ENCODE measurements at places on chromosomes 11 and 22.

GRCh38 chr22:50399751-50400331, 56.7 kb downstream of the PPP6R2 start:
- peak; percentile 21 for DNase-seq

DNA sequence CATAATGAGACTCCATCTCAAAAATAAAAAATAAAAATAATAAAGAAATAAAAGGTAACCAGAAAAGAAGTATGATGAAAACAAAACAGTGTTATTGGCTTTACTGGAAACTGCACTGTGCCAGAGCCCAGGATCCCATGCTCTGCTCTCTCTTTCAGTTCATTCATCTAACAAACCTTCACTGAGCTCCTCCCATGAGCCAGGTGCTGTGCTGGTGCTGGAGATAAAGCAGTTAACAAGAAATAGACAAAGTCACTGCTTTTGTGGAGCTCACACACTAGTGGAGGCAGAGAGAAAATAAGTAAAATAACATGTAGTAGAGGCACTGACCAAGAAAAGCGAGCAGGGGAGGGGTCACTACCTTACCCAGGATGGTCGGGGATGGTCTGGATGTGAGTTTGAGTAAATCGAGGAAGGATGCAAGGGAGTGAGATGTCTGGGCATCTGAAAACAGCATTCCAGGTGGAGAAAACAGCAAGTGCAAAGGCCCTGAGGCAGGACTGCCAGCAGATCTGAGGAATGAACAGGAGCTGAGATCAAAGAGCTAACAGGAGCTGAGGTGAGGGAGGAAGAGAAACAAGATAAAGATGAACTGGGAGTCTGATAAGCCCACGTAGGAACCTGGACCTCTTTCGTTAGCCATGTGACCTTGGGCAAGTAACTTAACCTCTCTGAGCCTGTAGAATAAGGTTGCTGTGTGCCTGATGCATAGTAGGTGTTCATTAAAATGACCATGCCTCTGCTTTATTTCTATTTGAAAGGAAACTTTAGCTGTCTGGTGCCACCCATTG, 31.3 kb upstream of the CD82 start:
- DNase-seq: no peak

GRCh38 chr22:17164392-17165024, 5.4 kb upstream of the HDHD5 start:
- DNase-seq: no peak

- DNase-seq: no peak
Observed at GRCh38 chr11:83609191-83609590, 323.0 kb upstream of the CCDC90B start.

- peak; percentile 88 for DNase-seq
Observed at GRCh38 chr11:27358296-27358695, 4.7 kb downstream of the CCDC34 start.

Data from amniotic epithelial cell (primary cell).